HL-60 (cell line): ENCODE measurements at places on chromosomes 11 and 22.

DNA sequence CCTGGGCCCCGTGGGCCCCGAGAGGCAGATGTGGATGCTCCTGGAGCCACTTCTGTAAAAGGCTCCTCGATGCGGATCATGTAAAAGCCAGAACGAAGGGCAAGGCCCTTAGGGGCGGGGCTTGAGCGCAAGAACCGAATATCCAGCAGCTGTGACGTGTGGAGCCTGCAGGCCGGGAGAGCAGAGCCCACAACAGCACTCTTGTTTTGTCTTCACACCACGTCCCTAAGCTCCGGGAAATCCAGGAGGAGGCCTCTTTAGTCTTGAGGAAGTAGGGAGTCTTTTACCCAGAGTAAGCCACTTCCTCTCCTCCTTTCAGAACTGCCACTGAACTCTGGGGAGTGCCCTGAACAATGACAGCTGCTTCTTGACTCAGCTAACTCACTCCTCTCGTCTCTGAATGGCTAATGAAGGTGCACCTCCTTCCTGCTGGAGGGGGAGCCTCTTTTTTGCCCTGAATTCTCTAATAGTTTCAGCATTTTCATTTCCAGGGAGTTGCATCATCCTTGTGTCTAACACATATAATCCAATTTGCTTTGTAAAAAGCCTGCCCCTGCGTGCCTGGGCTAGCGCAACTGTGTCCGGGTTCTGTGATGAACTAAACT, 12.5 kb downstream of the L3MBTL2 start:
- DNase-seq = peak; percentile 83

DNA sequence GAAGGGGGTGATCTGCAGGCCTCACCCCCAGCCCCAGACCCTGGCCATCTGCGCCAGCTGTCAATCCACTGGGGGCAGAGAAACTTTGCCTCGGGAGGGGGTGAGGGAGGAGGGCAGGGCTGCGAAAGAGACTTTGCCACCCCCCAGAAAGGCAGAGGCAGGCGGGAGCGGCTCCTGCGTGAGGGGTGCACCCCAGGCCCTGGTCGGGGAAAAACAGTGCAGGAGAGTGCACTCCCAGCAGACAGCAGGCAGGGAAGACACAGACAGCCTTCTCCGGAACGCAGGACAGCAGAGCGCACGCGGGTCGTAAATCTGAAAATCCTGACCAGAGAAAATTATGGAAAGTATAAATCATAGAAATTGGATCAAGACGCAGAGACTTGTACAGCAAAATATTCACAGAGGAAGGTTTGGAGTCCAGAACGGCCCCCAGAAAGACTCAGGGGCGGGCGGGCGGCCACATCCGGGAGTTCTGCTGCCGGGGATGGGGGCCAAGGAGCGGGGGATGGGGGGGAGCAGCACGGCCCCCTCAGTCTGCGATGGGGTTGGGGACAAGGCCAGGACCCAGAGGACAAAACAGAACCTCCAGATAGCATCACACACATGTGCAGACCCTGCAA, 8.0 kb upstream of the MRPL23 start:
- no peak for DNase-seq

GRCh38 chr22:49934160-49934890, 15.9 kb downstream of the CRELD2 start:
- DNase-seq = no peak

DNA sequence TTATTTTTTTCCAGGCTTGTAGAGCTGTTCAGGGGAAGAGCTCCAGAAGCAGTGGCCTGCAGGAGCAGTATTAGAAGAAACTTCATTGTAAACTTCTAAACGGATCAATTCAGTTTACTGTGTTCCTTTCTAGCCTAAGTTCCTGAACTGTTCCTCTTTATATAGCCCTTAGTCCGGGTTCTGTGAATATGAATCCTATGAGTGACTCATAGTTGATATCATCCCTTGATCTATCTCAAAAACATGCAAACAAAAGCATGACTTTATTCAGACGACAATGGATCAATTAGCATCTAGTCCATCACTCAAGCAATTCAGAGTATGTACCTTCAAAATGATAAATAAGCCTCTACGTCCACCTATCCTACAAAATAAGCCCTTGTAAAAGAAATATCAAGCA, at the start of gene MMP12:
MMP12 (minus strand) TSS at position 131 of the 400 bp plus-strand sequence; CDS start at position 86, 45 bp downstream.
- no peak for DNase-seq

DNA sequence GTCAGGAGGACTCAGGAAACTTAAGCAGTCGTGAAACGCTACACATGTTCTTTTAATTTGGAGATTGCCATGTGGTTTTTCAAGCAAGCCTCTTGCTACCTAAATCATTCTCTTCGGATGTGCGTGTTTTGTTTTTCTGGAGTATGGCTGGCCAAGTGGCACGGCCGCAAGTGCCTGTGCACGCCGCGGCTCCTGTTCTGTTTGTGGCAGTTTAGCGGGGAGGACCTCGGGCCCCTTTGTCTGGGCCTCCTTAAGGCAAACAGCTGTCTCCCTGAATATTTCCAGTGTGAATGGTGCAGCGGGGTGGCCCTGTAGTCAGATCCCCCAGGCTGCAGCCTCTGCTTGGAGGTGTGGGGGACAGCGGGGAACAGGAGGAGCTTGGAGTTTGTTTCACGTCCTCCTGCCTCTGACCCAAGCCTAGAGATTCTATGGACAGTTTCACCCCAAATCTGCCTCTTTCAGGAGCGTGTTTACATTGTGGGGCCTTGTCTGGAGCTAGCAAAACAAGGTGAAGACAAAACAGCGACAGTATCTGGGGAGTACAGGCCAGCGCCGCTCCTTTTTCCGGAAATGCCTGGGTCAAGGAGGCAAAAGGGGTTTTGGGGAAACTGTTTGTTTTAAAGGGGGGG, 1.3 kb downstream of the LRP5 start:
- DNase-seq = peak; percentile 44

GRCh38 chr11:13297917-13298356, 20.3 kb downstream of the BMAL1 start:
- DNase-seq = peak; percentile 90
